ENCODE measurements at places on chromosomes 2 and 18.

GRCh38 chr2:229674830-229675530 is 39.4 kb downstream of the DNER start:
- DNase-seq = no peak

DNA sequence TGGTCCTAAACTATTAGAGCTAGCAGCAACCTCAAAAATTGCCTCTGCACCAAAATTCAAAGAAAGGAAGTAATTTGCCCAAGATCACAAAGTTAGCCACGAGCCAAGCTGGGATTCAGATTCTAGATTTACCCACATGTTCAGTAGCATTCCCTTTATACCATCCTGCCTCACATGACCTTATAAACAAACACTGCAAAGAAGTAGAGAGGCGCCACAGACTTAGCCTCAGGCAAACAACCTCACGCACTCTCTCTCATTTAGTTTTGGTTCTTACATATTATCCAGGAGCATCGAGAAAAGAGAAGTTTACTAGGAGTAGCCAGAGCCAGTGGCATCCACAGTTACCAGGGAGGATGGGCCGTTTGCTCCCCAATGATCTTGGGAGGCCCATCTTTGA is 226.6 kb downstream of the OSR1 start:
- DNase-seq = no peak

DNA sequence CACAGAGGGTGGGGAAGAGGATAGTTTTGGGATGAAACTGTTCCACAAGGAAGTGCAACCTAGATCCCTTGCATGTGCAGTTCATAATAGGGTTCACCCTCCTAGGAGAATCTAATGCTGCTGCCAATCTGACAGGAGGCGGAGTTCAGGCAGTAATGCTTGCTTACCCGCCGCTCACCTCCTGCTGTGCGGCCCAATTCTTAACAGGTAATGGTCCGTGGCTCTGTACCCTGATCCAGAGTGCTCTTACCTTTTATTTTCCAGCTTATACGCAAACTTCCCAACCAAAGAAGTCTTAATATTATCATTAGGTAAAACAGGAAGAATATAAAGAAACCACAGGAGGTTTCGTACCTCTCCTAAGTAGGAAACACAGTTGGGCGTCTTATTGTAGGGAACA is 82.7 kb upstream of the CD302 start:
- no peak for DNase-seq

DNA sequence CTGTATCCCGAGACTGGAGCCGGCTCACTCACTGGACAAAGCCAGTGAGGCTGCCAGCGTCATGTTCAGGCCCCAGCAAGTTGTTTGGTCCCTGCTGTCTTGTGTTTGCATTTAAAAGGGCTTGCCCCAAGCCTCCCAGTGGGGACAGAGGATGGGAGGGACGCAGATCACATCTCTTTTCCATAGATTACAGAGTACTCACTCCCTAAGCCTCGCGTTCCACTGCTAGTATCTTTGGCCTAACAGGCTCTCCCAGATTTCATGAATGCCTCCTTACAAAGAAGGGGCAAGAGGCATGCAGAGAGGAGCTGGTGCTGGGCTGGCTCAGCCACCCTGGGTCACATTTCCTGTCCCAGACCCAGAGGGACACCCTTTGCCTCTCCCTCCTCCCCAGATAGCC is 59.1 kb downstream of the CMPK2 start:
- DNase-seq = no peak

- DNase-seq = no peak
These were observed 171.4 kb upstream of the LRRTM1 start for GRCh38 chr2:80475970-80476369.

DNA sequence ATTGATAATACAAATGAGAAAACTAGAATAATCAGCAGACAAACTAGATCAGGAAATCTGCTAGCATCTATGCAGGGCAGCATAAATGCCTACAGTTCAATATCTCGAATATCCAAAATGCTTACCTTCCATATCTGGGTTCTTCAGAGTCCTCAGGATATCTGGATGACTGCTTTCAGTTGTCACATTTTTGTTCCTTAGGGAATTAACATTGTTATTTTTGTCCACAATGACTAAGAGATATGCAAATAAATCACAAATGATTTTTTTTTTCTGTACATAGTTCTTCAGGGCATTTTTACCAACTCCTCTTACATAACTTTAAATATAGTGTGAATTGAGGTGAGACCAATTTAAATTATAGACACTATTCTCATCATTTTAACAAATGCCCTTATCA is 80.9 kb downstream of the AQP4 start:
- DNase-seq = no peak

- DNase-seq = no peak
These were observed 46.5 kb downstream of the MBP start for GRCh38 chr18:77086034-77086433.

GRCh38 chr2:195659982-195660890 is 3.2 kb downstream of the SLC39A10 start:
- DNase-seq = peak; percentile 54
